ENCODE measurements at places on chromosomes 7 and 10.

GRCh38 chr10:804191-804781 lies 114.8 kb upstream of the DIP2C start:
- DNase-seq, result no peak

DNA sequence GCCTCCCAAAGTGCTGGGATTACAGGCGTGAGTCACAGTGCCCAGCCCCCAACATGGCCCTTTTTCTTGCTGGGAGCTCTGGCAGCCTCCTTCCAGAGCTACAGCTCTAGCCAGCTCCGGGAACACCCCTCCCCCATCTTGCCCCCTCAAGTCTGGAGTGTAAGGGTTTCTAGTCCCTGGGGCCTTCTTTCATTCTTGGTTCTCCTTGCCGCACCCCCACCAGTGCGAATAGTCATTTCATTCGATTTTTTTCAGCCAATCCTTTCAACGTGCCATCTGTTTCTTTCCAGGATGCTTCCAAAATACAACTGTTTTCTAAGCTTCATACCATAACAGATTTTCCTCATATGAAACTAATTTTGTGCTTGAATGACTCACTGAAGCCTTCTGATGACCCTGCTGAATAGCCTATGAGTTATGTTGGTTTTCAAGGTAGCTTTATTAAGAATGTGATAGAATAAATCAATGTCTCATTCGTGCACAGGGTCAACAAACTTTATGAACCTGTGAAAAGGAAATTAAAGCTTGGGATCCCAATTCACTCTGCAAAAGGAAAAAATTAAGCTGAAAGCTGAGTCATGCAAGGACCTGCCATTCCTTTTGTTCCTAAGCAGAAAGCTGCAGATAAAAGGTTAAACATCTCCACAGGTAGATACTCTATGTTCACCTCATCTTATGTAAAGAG lies 38.6 kb downstream of the CDC14C start:
- no peak for DNase-seq

DNA sequence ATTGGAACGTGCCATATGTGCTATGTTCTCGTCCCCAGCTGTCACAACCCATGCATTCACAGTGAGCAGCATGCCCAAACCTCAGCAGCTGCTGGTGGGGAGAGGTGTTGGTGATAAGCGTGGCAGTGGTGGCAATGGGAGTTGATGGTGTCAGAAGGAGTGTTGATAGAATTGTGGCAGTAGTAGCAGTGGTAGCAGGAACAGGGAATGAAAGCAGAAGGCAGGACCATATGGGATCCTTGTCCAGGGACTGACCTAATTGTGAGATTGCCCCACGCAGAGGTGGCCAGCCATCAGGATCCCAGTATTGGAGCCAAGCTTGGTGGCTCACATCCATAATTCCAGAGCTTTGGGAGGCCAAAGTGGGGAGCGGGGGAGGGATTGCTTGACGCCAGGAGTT lies 276.3 kb downstream of the GALNT17 start:
- no peak for DNase-seq

- DNase-seq, result peak; percentile 49
These were observed 78.4 kb upstream of the ADO start for GRCh38 chr10:62726142-62726541.

- DNase-seq, result no peak
These were observed 1060.5 kb downstream of the XPNPEP1 start for GRCh38 chr10:108862676-108863350.

GRCh38 chr7:35420656-35421055 lies 166.8 kb upstream of the TBX20 start:
- DNase-seq, result no peak

GRCh38 chr7:95811846-95812445 lies 39.6 kb downstream of the DYNC1I1 start:
- no peak for DNase-seq

GRCh38 chr7:151451156-151451555 lies 11.2 kb upstream of the CRYGN start:
- DNase-seq, result no peak

GRCh38 chr7:85774986-85775385 lies 588.1 kb upstream of the SEMA3D start:
- no peak for DNase-seq

GRCh38 chr7:123096434-123096833 lies 100.9 kb upstream of the TAS2R16 start:
- DNase-seq, result no peak

DNA sequence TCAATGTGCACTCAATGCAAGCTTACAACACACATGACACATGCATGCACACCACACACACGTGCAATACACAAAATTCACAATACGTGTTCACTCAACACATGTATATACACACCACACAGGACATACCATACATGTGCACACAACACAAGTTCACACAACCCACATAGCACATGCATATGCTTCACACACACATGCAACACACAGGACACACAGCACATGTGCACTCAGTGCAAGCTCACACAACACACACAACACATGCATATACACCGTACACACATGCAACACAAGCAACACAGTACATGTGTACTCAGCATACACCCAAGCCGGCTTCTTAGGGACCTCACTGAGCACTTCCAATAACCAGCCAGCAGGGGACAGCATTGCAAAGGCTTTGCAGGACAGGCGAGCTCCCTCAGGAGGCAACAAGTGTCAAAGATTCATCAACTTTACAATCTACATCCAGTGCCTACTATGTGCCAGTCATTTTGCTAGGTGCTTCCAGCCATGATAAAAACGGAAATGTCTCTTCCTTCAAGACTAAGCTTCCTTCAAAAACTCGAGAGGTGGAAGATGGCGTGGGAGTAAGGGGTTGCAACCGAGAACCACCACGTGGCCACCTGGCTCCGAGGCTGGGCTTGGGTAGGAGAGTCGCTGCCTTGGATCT lies 61.1 kb downstream of the JCAD start:
- peak; percentile 66 for DNase-seq

DNA sequence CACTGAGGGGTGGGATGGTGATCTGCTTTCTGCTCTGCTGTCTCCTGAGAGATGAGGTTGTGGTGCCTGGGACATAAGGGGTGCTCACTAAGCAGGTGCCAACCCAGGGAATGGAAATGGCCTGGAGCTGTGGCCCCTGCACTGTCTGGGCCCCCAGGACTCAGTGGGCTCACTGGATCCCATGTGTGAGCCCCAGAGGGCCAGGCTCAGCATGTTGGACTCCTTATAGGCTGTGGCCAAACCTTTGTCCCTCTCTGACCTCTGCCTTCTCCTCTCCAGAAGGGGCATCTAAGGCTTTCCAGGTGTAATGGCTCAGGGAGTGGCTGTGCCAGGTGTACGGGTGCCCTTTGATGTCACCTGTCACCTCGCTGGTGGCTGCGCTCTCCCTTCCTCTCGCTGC lies 56.4 kb downstream of the NEUROG3 start:
- DNase-seq, result no peak

GRCh38 chr10:86316990-86317389 lies 49.6 kb downstream of the GRID1 start:
- DNase-seq, result no peak

DNA sequence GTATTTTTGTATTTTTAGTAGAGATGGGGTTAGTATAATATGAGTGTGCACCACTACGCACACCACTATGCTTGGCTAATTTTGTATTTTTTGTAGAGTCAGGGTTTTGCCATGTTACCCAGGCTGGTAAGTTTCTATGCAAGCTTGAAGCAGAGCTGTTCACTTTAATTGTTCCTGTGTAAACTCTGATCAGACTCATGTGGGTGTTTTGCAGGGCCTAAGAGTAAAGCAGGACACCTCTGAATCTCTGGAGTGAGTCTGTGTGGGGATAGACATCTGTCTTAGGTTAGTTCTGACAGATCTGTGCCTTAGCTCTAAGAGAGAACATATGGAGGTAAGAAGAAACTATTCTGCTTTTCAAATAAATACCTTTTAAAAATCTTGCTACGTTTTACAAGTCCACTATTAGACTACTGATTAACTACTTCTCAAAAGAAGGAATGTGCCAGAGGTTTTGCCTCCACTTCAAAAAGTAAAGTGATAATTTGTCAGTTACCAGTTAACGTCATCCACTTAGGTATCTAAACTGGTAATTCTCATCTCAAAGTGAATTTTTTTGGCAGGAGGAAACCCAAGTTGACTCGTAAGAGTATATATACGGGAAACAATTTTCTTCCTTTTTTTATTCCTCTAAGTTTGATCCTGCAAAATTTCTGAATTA lies 1.1 kb downstream of the COL17A1 start:
- no peak for DNase-seq

DNA sequence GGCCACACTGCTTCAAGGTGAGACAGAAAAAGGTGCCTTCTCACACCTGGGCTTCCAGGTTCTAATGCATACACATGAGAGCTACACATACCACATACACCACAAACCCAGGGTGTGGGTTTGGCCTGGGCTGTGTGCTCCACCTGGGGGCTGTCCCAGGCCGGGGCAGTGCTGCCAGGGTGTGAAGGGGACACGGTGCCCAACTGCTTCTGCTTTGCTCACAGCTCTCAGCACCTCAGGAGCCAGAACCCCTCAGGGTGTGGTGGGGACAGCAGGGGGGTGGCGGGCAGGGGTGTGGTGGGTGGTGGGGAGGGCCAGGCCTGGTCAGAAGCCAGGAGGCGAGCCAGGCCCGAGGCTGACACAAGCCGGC lies 51.1 kb downstream of the TMEM209 start:
- DNase-seq, result no peak

DNA sequence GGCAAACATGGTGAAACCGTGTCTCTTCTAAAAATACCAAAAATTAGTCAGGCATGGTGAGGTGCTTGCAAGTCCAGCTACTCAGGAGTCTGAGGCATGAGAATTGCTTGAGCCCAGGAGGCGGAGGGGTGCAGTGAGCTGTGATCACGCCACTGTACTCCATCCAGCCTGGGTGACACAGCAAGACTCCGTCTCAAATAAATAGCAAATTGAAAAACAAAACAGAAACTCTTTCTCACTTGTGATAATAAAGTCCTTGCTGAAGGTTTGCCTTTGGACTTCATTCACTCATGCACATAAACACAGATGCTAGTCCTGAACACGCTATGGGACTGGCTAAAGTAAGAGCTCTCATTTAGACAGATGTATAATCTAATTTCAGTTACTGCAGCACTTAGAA lies 37.6 kb downstream of the ANK3 start:
- DNase-seq, result no peak

DNA sequence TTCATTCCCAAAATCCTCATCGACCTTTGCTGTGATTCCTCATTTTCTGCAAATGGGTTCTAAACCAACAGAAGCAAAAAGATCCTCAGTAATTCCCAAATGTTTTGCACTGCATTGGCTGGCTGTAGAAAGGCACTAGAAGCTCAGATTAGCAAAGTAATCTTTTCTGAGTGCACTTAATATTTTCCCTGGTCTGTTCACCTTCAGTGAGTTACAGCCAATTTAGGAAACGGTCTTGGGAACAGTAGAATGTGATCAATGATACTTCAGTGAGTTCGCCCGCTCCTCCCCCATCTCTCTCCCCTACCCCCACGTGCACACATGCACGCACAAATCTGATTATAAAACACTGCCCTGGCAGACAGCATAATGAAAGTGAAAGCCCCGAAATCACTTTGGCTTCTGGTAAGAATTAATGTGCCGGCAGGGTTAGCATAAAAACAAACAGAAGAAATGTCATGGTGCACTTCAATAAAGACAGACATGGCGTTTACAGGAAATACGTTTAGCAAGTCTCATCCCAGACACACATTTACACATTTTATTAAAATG lies 201.3 kb upstream of the CDCA7L start:
- DNase-seq, result no peak

DNA sequence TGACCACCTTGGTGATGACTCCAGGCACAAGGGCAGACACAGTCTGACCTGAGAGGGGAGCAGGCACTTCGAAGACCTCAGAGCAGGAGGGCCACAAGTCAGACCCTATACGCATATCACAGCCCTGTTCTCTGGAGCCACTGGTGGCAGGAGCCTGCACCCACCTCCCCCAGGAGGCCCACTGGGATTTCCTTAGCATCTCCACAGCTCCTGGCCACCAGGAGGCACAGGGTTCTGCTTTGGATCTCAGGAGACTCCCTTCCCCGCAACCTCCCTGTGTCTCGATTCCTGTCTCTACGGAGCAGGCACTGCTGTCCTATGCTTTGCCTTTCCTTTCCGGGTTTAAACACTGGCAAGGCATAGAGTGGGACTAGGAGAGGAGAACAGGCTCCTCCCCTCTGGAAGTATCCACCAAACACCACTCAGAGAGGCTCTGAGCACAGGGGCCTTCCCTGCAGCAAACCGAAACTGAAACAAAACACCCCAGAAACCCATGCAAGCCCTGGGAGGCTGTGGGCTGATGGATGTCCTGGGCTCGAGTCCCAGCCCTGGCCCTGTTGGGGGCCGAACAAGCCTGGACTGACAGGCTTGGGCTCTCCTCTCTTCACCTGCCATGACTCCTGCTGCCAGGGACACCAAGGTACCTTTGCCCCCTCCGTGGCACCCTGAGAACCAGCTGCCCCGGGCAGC lies 166.3 kb downstream of the NEURL1 start:
- peak; percentile 34 for DNase-seq

GRCh38 chr7:1062296-1063294 lies 18.2 kb downstream of the GPR146 start:
- no peak for DNase-seq

DNA sequence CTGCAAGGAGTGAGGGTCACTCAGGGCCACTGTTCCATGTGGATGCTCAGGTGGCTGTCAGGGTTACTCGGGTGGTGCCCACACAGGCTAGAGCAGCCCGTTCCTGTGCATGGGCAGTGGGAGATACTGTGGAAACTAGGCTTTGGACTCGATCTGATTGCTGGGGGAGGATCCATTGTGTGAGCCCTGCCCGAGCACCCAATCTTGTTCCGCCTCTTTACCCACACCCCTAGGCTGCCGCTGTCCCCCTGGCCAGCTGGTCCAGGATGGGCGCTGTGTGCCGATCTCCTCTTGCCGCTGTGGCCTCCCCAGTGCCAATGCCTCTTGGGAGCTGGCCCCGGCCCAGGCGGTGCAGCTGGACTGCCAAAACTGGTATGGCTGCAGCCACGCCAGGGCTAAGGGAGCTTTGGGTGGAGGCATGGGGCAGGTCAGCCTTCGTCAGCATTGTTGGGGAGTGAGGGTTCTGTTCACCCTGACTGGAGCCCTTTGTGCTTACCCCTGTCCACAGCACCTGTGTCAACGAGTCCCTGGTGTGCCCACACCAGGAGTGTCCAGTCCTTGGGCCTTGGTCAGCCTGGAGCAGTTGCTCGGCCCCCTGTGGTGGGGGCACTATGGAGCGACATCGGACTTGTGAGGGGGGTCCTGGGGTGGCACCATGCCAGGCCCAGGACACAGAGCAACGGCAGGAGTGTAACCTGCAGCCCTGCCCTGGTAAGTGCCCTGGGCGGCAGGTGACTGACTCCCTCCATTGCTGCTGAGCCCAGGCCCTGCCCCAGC lies 12.4 kb upstream of the ZNF862 start:
- no peak for DNase-seq

DNA sequence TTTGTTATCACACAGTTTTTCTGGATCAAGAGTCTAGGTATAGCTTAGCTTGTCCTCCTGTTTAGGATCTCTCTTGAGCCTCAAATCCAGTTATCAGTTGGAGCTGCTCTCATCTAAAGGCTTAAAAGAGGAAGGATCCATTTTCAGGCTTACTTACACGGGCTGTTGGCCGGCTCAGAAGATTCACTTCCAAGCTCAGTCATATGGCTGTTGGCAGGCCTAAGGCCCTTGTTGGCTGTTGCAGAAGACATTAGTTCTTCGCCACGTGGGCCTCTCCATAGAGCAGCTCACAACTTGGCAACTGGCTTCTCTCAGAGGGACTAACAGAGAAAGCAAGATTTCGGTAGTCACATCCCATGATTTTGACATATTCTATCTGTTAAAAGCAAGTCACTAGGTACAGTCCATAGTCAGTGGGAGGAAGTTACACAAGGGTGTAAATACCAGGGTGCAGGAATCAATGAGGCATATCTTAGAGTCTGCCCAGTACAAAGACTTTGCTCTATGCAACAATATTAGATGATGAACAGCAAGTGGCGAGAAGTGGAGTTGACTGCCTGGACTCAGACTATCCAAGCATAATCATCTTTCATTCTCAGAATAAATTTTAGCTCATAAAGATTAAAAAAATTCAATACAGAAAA lies 280.1 kb upstream of the MBL2 start:
- no peak for DNase-seq

All from activated CD4-positive, alpha-beta T cell treated with anti-CD3 and anti-CD28 coated beads for 24 hours (primary cell).